ENCODE measurements at places on chromosomes 1 and 21.

GRCh38 chr1:212955961-212956620, 5.8 kb downstream of the VASH2 start:
- ATAC-seq: no peak

- no peak for ATAC-seq
These were observed 13.0 kb downstream of the TDRKH start for GRCh38 chr1:151777317-151777716.

DNA sequence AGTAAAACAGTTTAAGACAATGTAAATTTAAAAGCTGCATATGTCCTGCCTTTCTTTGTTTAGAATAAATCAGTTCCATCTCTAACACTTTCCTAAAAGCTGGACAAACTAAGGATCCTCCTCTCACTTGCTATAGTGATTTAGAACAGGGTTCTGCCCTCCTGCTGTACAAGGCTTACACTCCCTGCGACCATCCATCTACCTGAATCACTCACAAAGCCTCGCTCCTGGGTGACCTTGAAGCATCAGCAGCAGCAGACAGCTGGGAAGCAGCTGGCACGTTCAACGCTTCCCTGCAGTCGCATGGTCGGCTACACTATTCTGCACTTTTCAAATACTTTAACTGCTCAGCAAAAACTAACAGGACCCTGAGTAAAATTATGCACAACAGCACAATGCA, 128.0 kb downstream of the NTPCR start:
- no peak for ATAC-seq

DNA sequence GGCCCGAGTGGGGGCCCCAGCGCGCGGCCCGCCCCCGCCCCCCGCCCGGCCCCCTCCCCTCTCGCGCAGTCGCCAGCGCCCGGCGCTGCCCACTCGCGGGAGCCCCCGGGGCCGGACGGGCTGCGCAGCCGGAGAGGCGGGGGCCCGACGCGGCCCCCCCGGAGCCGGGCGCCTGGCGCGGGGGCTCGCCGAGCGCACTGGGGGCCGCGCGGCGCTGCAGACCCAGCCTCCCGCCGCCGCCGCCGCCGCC, 146 bp upstream of the ZNF362 start:
- no peak for ATAC-seq

DNA sequence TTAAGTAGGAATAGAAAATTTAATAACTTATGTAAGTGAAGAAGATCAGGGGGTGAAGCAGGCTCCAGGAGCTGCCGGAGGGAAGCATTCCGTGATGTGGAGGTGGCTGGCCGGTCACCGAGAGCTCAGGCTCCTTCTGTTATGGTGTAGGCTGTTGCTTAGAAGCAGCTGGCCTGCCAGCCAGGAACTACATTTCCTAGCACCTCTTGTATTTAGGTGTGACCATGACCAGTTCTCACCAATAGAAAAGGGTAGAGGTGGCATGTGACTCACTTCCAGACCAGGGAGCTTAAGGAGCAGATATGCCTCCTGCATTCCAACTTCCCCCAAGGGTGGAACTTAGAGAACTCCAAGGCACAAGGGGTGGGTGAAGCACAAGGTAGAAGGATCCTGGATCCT, 120.7 kb downstream of the ACTL8 start:
- no peak for ATAC-seq
